ENCODE measurements at places on chromosomes 3 and 15.
A peak's percentile ranks its signal among the peaks of the same experiment; 100 is the strongest.

- DNase-seq, result no peak
These were observed 6.9 kb downstream of the CYFIP1 start for GRCh38 chr15:22973286-22973685.

- peak; percentile 44 for DNase-seq
These were observed 22.8 kb downstream of the EIF4E3 start for GRCh38 chr3:71702131-71703024.

DNA sequence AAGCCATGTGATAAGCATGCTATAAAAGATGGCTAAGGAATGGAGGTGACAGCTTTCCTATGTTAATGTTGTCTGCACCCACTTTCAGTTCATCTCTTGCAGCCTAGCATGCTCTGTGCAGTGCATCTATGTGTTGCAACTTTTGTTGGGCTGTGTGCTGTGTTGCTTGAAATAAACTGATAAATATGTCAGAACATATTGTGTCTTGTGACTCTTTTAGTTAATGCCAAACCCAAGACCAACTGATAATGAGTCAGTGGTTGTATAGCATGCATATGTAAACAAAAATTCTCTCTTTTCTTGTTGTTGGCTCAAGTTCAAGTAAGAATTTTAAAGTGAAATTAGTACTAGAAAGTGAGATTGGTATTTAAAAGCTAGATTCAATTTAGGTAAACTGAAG, 37.0 kb upstream of the SCN10A start:
- no peak for DNase-seq

DNA sequence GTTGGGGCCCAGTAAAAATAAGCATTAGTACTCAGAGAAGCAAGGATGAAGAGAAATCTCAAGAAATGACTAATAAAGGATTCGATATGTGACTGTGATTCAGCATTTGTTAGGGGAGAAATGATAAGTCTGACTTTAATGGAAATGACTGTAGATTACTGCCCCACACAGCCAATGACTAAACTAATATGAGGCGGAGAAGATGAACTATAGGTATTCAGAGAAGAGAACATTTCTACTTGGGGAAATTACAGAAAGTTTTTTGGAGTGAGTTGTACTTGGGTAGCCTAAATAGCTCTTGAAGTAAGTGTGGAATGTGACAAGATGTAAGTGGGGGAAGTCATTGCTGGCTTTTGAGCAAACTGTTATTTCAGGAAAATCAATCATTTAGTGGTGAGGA, 380.0 kb downstream of the PDCD6IP start:
- DNase-seq, result no peak

DNA sequence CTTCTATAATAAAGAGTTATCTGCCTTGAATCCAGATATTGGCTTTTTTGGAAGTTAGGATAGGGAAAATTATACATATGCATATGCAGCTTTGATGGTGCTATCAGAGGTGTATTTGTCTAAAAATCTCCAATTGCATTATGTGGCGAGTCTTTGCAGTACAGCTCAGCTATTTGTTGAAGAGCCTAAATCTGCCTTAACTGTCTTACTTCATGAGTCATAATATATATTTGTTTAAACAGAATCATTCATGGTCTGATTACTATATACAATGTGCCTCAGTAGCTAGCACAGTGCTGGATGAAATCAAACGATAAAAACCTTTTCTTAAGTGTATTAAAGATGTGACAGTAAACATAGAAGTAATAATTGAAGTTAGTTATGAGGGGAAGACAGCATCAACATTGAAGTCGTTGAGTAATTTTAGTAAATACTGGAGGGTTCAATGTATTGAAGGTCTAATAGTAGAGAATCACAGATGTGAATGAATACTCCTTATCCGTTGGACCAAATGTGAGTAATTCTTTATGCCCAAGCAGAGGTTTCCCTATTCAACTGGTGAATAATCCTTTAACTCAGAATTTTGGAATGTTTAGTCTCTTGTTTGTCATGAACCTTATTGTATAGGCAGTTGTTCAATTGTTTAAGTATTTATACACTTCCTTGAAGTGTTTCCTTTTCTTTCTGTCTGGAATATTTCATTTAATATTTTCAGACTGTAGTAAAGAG, 74.8 kb upstream of the NAALADL2 start:
- DNase-seq, result no peak

DNA sequence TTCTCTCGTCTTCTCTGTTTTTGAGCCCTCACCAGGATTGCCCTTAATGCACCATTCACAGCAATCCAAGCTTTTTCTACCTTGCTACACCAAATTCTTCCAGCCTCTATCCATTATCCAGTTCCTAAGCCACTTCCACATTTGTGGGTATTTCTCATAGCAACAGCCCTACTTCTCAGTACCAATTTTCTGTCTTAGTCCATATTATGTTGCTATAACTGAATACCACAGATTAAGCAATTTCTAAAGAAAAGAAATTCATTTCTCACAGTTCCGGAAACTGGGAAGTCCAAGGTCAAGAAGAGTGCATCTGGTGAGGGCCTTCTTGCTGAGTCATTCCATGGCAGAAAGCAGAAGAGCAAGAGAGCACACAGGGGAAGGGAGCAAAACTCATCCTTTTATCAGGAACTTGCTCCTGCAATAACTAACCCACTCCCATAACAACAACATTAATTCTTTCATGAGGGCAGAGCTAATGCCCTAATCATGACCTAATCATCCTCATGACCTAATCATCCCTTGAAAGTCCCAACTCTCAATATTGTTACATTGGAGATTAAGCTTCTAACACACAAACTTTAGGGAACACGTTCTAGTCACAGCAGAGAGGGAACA, 9.7 kb upstream of the EIF1B start:
- no peak for DNase-seq

DNA sequence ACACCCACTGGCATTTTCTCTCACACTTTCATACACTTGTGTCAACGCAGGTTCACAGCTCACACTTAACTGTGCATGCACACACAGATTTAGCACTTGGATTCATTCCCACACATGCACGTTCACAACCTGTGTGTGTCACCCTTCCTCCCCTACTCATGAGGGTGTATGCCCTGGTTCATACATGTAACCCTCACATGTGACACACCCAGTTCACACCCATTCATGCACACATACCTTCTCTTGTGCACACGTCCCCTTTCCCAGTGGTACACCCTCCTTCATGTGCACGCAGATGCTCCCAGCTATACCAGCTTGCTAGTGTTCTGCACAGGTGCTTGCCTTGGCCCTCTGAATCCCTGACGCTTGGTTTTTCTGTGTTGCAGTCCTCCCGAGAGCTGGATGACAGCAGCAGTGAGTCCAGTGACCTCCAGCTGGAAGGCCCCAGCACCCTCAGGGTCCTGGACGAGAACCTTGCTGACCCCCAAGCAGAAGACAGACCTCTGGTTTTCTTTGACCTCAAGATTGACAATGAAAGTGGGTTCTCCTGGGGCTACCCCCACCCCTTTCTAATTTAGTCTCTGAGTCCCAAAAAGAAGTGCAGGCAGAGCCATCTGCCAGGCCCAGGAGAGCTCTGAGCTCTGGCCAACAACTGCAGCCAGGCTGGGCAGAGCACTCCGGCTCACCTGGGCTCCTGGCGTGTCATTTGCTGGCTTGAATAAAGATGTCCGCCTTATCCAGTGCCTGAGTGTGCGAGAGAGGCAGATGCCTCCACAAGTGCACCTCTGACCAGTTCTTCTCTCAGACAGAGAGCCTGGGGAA, 39.5 kb downstream of the GOLGA6A start:
- DNase-seq, result no peak

GRCh38 chr3:53729618-53730017, 116.6 kb downstream of the CHDH start:
- no peak for DNase-seq

DNA sequence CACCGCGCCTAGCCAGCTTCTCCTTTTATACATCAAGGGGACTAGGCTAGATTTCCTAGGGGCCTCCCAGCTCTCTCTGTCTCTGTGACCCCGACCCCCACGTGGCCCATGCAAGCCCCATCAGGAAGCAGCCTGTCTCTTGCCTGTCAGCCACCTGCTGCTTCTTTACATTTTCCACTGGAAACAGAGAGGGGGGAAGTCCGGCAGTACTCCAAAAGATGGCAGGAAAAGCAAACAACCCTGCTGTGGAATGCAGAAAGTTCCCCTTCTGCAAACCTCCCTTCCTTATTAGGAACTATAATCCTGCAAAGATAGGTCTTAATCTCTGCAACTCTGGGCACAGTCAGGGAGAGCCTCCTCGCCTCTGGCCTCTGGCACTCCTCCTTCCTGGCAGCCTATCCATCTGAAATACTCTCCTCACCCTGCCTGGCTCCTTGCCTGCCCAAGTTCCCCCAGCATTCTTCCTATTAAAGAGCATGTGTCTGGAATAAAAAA, 47.4 kb upstream of the HACD2 start:
- DNase-seq, result no peak

All from stimulated activated CD4-positive, alpha-beta T cell treated with anti-CD3 and anti-CD28 coated beads, Interleukin-1b, Interleukin-23, amount 100 ng/mL, for 48 hours (primary cell).